ENCODE measurements at places on chromosomes 6 and 20. TPM values are rescaled to one million over a fixed set of nuclear protein-coding genes. Genes with fewer than 3 reads are reported as not detected.

GRCh38 chr20:41627611-41628244 is 9.6 kb upstream of the CHD6 start:
- DNase-seq, result no peak

MATN4 gene
- total RNA-seq, result 1.1 TPM

SLC16A10 gene
- 32.2 TPM for total RNA-seq

DNA sequence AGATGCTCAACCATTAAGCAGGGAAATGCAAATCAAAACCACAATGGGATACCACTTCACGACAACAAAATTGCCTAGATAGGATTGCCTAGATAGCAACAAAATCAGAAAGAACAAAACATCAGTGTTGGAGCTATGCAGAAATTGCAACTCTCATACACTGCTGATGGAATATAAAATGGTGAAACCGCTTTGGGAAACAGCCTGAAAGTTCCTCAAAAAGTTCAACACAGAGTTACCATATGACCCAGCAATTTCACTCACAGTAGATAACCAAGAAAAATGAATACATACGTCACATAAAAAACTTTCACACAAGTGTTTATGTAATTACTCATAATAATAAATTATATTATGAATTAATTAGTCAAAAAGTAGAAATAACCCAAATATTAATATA is 78.3 kb downstream of the MAFB start:
- DNase-seq, result no peak

GRCh38 chr20:37162646-37163045 is 16.5 kb upstream of the RPN2 start:
- DNase-seq, result no peak

GRCh38 chr20:41387444-41387851 is 20.8 kb upstream of the EMILIN3 start:
- DNase-seq, result peak; percentile 70

GRCh38 chr6:36607683-36608386 is 13.7 kb downstream of the SRSF3 start:
- DNase-seq, result no peak

GRCh38 chr6:20998748-20999448 is 464.6 kb downstream of the CDKAL1 start:
- DNase-seq, result no peak

DNA sequence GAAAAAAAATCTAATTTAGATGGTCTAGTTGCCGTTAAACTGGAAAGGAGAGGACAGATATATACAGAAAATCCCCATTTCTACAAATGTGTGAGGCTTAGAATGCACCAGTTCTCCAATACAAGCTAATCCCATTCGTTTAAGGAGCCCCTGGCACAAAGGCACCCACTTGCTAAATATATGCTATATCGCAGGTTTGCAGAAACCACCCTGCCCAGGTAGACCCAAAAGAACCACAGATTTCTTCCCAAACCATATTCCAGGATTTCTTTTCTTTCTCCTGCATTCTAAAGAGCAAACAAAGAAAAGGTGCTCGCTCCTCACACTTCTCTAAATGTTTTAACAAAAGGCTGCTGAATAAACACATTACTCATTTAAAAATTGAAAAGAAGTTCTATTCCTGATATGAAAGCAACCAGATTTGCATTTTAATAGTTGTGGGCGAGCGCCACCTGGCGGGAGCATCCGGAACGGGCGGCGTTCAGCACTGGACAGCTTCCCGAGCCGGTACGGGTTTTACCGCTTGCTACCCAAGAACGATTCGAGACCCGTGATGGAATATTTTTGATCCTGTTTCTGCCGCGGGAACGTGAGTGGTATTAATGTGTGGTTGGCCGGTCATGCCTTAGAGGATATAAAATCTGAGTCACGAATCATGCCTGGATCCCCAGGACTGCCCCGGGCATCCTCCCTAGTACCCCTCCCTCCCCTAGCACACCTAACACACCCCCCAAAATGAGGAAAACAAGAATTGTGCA is 2.1 kb downstream of the PTPRT start:
- DNase-seq, result peak; percentile 88

TBXT gene
- total RNA-seq, result not detected

DNA sequence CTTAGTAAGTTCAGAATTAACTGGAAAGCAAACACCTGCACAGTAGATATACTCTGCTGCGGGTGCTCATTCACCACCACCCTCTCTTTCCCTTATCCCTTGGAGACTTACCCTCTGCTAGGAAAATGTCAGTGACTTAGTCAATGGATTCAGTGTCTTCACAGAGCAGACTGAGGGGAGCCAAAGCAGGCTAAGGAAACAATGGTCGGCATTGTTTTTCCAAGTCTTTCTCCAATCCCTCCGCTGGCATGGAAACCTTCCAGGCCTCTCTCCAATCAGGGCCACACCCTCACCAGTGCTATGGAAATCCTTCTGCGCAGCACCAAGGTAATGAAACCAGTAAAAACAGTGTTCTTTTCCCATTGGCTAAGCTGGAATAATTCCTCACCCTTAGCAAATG is 531.2 kb downstream of the TFAP2B start:
- peak; percentile 20 for DNase-seq

GRCh38 chr6:36326356-36326995 is 10.2 kb downstream of the BNIP5 start:
- DNase-seq, result peak; percentile 70

- peak; percentile 66 for DNase-seq
Observed at GRCh38 chr20:47950124-47950912, 165.0 kb upstream of the SULF2 start.

SLC17A4 gene
- total RNA-seq, result not detected

- DNase-seq, result no peak
Observed at GRCh38 chr6:30890646-30891449, 6.5 kb downstream of the DDR1 start.

GRCh38 chr6:55916188-55916587 is 40.8 kb upstream of the BMP5 start:
- DNase-seq, result no peak

TSPO2 gene
- 1.4 TPM for total RNA-seq

- DNase-seq, result no peak
Observed at GRCh38 chr6:27743787-27744186, 168.4 kb downstream of the OR2B2 start.

- DNase-seq, result peak; percentile 7
Observed at GRCh38 chr6:127956956-127957355, 56.1 kb upstream of the THEMIS start.

CST8 gene
- total RNA-seq, result not detected

GRCh38 chr6:152905551-152906299 is 77.1 kb downstream of the FBXO5 start:
- no peak for DNase-seq

RAB23 gene
- total RNA-seq, result 38.7 TPM

DXO gene
- 10.7 TPM for total RNA-seq

DNA sequence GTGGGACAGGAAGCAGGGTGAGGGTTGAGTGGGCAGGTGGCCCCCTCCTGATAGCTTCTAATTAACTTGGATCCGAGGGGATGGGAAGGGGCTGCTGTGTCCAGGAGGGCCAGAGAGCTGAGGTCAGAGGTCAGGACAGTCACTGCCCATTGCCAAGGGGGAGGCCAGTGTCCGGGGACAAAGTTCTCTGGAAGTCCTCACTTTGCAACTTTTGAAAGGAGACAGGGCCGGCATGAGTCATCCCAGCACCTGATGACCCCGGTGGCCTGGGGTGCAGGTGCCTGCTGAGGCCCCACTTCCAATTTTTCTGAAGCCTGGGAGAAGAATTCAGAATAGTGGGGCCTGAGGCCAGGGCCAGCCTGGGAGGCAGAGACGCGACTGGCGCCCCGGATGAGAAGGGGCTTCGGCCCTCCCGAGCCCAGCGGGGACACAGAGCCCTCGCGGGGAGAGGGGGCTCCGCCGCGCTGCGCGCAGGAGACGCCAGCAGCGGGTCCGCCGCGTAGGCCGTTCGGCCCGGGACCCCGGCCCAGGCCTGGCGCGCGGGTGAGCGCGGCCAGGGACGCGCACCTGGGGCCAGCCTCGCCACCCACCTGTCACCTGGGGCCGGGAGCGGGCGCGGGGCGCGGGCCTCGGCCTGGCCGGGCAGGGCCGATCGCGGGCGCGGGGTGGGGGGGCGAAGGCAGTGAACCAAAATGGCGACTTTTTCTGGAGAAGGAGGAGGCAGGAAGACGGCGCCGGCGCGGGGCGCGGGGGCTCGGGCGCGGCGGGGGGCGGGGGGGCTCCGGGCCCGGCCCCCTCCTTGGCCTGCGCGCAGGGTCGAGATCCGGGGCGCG is 586 bp downstream of the ZNF512B start:
- peak; percentile 40 for DNase-seq

DYNLT2 gene
- total RNA-seq, result 5.7 TPM

DNA sequence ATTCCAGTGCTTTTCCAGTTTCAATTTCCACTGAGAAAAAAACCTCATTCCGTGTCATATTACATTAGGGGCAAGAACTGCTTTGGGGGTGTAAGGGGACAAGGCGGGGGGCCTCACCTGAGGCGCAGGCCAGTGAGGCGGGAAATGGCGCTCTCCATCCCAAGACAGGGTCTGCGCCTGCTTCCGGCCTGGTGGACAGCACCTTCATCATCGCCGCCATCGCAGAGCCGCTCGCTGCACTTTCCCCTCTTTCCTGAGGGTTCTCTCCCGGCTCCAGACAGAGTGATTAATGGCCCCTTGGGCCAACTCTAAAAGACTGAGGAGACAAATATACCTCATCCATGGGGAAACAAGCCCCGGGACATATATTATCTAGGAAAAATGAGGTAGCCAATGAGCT is 270.0 kb upstream of the SOX4 start:
- no peak for DNase-seq

TAGAP gene
- total RNA-seq, result 3.6 TPM

DNA sequence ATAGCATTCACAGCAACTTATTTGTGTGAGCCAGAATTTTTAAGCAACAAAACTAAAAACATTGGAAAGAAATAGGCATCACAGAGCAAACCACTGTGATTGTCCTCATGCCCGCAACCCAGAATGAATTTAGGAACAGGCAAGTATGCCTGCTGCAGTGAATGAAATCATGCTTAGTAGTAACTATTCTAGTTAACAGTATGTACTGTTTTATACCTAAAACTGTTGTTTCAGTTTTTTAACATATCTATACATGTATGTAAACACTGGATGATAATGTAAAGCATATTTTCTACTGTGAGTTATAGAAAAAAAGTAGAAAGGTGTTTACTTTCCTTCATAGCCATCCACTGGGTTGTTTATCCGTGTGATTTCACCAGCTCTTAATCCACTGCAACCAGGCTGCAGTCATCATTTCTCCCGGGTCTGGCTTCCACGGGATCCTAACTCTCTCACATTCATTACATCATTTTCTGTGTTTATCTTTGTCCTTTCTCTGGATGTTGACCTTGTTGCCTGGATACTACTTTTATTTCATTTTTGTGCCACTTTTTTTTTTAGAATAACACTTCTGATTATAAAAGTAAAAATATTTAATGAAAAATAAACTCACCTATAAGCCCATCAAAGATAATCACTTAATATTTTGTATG is 3.6 kb upstream of the ARFGEF3 start:
- peak; percentile 15 for DNase-seq

All from tongue (tissue), 3 donors.